ENCODE measurements at places on chromosomes 16 and 17.

GRCh38 chr17:50221266-50221863, 19.9 kb upstream of the COL1A1 start:
- no peak for DNase-seq

GRCh38 chr17:63445954-63446752, at the start of gene CYB561:
Gene CYB561 (minus strand): TSS chr17:63446306. CDS start chr17:63437547, 8,759 bp downstream.
- peak; percentile 88 for DNase-seq

DNA sequence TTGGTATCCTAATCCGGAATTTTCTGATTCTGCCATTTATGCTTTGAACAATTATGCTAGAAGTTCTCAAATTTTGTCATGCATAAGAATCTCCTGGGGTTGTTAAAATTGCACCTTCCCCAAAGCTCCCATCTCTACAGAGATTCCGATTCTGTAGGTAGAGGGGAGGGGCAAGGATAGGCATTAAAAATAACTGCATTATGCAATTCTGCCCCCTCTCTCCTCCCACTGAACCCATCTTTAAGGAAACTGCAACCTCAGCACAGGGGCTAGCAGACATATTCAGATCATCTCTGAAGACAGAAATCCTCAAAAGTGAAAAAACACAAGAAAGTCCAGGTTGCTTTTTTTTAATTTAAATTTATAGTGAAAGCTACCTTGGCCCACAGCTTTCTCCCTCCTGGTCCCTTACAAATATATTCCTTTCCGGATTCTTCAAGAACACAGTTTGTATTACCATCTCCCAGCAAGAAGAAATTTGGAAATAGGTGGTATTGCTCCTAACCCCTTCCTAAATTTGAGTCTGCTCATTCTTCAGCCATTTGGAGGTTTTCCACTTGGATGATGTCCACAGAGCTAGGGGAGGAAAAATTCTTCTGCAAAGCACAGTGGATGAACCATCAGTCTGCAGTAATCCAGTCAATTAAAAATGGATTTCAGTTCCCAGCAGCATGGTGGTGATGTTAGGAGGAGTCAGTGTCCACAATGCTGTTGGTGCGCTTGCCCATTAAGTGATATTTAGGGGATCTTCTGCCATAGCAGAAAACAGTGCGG, 67.7 kb downstream of the RBFOX1 start:
- no peak for DNase-seq

DNA sequence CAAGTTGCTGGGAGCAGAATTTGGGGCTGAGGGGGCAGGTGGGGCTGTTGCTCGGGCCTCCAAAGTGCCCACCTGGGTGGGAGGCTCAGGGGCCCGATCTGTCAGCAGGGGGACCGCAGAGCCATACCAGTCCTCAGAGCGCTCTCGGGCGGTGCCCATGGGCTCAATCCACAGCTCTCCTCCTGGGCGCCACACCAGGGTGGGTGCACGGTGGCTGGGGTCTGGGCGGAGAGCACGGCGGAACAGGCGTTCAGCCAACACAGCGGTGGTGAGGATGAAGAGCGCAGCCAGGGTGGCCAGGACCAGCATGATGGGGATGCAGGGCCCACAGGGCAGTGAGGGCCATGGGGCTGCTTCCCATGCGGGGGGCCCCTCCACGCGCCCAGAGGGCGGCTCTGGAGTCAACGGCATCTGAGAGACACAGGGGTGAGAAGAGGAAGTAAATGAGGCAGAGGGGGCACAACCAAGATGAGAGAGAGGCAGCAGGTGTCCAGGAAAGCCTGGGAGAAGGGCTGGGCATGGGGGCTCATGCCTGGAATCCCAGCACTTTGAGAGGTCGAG, 1.2 kb downstream of the C16orf54 start:
- no peak for DNase-seq
